ENCODE measurements at places on chromosomes 2 and 18. TPM values are rescaled to one million over a fixed set of nuclear protein-coding genes. Genes with fewer than 3 reads are reported as not detected.

DNA sequence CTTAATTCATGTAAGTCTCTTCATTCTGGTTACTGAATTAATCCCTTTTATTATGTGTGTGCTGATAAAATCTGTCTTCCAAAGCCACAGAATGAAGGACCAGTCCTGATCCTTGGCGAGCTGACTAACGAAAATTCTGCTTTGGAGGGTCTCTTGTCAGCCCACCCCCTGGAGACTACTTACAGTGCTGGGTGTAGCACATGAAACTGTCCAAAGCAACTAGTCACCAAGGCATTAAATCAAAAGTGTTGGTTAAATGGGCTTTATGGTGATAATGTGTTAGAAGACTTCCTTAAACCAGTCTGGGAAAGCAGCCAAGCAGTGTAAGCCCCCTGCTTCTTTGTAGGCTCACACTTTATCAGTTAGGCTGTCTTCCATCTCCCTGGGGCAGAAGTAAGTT lies 420.2 kb downstream of the SUCLG1 start:
- H3K4me3 ChIP-seq = no peak overlapping the region
- H3K4me1 ChIP-seq = no peaks in the 10 kb centered on the region
- no peaks in the 10 kb centered on the region for H3K36me3 ChIP-seq
- H3K27ac ChIP-seq = no peak overlapping the region

DNA sequence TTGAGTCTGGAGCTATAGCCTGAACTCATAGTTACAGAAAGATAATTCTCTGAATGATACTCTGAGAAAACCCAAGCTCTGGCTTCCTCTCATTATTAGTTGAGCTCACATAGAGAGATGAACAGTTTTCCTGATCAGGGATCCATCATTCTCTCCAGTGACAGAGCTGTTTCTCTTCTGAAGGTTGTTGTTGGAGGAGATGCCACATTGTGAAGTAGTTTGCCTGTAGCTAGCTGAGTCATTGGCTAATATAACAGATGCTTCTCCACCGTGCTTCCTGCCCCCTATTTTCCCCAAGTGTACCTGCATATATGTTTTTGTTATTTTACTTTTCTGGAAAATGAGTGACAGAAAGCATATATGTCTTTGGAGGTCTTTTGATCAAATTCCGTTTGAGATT lies 64.6 kb downstream of the OSBPL6 start:
- no peak overlapping the region for H3K4me3 ChIP-seq
- DNase-seq = no peak
- no peaks in the 10 kb centered on the region for H3K27me3 ChIP-seq

DNA sequence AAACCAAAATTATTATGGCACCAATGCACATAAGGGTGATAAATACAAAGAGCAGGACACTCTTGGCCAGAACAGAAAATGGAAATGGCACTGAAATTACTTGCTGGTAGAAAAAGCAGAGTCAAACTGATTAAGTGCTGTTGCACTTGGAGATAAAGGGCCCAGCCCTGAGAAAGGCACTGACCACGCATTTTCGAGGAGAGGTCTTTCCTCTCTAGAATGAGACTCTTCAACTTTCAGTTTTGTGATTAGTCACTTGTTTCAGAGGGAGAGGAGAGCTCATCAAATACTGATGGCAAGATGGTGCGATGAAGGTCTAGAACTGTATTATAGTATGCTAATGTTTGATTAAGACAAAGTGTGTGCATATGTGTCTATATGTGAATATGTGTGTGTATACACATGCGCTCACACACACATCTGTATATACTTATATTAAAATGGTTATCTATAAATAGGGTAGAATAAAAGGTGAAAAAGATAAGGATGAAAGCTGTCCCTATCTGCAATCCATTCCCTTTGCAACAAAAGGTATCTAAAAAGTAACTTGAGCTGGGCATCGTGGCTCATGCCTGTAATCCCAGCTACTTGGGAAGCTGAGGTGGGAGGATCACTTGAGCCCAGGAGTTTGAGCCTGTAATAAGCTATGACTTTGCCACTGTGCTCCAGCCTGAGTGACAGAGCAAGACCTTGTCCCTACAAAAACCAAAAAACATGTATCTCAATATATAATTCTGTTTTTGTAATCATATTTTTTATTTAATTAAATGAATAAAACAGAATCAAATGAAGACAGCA lies 48.8 kb upstream of the ZDBF2 start:
- DNase-seq = no peak
- H3K4me3 ChIP-seq = no peak overlapping the region
- no peaks in the 10 kb centered on the region for H3K4me1 ChIP-seq
- no peaks in the 10 kb centered on the region for H3K27me3 ChIP-seq

- no peak overlapping the region for H3K4me3 ChIP-seq
- no peak overlapping the region for H3K27ac ChIP-seq
- DNase-seq = no peak
- H3K36me3 ChIP-seq = no peaks in the 10 kb centered on the region
These were observed 36.1 kb downstream of the PSTPIP2 start for GRCh38 chr18:46035696-46036680.

DNA sequence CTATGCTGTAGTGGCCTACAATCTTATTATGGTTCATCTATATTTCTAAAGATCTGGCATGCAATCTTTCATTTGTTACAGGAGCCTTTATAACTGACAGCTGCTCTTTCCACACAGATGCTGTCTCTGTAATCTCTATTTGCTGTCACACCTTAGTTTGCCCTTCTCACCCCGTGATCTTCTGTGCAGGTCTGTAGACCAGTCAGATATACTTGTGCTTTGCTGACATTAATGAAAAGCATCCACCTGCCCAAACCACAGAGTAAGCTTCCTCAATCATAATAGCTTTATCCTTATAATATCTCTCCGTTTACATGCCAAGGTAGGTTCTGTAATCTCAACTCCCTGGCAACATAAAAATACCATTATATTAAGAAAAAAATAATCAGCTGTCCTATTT lies 122.4 kb downstream of the GRB14 start:
- H3K27ac ChIP-seq = no peak overlapping the region
- no peaks in the 10 kb centered on the region for H3K4me1 ChIP-seq
- no peaks in the 10 kb centered on the region for H3K36me3 ChIP-seq

- no peak overlapping the region for H3K27ac ChIP-seq
- no peaks in the 10 kb centered on the region for H3K27me3 ChIP-seq
- no peak overlapping the region for H3K4me3 ChIP-seq
- H3K36me3 ChIP-seq = no peaks in the 10 kb centered on the region
These were observed 14.2 kb upstream of the MSL3B start for GRCh38 chr2:233882353-233882752.

The FRZB gene
- total RNA-seq = 2.4 TPM

GRCh38 chr2:205858881-205859441 lies 176.7 kb downstream of the NRP2 start:
- H3K4me1 ChIP-seq = peaks cover 7% of the 10 kb centered on the region
- no peaks in the 10 kb centered on the region for H3K36me3 ChIP-seq
- no peak overlapping the region for H3K27ac ChIP-seq

DNA sequence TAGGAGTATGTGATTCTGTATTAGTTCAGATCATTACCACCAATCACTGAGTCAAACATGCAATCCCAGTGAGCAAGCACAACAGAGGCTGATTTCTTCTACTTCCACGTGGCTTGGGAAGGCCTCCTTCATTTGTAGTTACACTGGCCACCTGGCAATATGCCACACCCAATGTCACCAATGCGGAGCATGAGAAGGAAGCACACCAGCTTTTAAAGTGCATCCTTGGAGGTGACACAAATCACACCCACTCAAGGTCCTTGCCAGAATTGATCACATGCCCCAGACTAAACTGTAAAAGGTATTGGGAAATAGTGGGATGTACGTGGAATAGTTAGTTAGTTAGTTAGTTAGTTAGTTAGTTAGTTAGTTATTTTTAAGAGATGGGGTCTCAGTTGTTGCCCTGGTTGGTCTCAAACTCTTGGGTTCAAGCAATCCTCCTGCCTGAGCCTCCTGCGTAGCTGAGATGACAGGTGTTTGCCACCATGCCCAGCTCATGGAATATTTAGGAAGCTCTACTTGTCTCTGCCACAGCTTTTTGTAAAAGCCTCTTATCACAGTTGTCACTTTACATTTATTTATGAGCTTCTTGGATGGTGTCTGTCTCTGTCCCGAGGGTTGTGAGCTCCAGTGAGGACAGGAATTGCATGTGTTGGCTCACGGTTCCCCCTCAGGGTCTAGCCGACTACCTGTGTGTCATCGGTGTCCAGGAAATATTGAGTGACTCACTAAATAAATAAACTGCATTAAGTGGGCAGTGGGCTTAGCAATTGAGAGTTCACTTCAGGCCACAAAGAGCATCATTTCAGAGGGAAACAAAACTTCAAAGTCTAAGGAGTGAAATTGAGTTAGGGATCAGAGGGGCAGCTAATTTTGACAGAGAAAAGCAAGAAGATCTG lies 28.1 kb upstream of the CAB39 start:
- peaks cover 17% of the 10 kb centered on the region for H3K4me1 ChIP-seq
- H3K4me3 ChIP-seq = no peak overlapping the region
- H3K27ac ChIP-seq = no peak overlapping the region
- DNase-seq = no peak
- no peaks in the 10 kb centered on the region for H3K27me3 ChIP-seq

The KHK gene
- total RNA-seq = 4.5 TPM

GRCh38 chr18:10936176-10937053 lies 213.0 kb downstream of the PIEZO2 start:
- no peaks in the 10 kb centered on the region for H3K27me3 ChIP-seq
- no peak overlapping the region for H3K4me3 ChIP-seq

DNA sequence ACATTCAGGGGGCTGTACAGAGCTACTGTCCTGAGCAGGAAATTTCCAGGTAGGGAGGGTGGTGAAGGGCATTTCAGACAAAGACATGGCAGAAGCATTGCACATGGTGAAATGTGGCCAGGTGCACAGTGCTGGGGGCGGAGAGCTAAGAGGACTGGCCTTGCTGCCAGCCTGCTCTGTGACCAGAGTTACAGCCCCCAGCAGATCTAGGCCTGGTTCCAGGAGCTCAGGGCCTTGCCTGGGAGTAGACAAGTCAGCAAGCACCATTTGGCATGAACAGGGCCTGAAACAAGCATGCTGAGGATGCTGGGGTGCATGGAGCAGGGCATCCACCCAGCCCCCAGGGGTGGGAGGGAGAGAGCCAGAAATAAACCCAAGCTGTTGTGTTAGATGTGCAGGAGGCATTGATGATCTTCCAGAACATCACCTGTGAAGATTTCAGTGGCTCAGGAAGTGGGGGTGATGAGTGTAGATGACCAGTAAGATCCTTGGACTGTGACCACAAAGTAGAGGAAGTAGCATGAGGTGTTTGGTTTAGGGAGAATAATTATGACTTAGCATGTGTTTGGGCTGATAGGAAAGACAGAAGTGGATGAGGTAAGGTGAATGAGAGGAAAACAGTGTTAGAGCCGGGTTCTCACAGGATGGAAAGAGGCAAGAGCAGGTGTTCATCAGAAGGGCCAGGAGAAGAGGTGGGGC lies 61.1 kb downstream of the COA5 start:
- DNase-seq = no peak
- H3K4me1 ChIP-seq = no peaks in the 10 kb centered on the region
- no peak overlapping the region for H3K27ac ChIP-seq

The BZW1 gene
- total RNA-seq = 120 TPM
